ENCODE measurements at places on chromosomes 5 and 9. TPM values are rescaled to one million over a fixed set of nuclear protein-coding genes. Genes with fewer than 3 reads are reported as not detected.

Gene CCDC107
- polyA plus RNA-seq, result 19.7 TPM

Gene FNIP1
- polyA plus RNA-seq, result 16.2 TPM

Gene MAMDC2
- 7.6 TPM for polyA plus RNA-seq

Gene FAM174A
- 35.9 TPM for polyA plus RNA-seq

Gene AGXT2
- 49.2 TPM for polyA plus RNA-seq

Gene GIN1
- 13.8 TPM for polyA plus RNA-seq

Gene PRDM9
- polyA plus RNA-seq, result not detected

Gene MYOZ3
- 6.3 TPM for polyA plus RNA-seq

Gene MEIKIN
- polyA plus RNA-seq, result not detected

Gene DDX4
- polyA plus RNA-seq, result 0.21 TPM

Gene ARHGEF37
- polyA plus RNA-seq, result 5.3 TPM

Gene SLC45A2
- 0.71 TPM for polyA plus RNA-seq
